ENCODE measurements at places on chromosomes 3 and 15. TPM values are rescaled to one million over a fixed set of nuclear protein-coding genes. Genes with fewer than 3 reads are reported as not detected.
A peak's percentile ranks its signal among the peaks of the same experiment; 100 is the strongest.

DNA sequence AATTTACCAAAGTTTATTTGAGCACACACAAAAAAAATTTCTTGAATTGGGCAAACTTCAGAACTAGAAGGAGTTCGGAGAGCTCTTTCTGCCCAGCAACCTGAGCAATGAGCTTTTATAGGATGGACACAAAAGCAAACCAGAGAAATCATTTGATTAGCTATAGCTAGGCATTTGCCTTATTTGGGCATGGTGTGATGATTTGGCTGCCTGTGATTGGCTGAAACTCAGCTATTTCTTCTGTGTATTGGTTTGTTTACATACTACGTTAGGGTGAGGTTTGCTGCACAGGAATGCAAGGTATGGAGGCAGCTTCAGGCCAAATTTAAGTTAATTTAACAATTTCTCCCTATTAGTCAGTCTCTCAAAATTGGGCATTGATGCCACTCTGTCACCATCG is 65.1 kb downstream of the NEK11 start:
- peak; percentile 53 for DNase-seq

DNA sequence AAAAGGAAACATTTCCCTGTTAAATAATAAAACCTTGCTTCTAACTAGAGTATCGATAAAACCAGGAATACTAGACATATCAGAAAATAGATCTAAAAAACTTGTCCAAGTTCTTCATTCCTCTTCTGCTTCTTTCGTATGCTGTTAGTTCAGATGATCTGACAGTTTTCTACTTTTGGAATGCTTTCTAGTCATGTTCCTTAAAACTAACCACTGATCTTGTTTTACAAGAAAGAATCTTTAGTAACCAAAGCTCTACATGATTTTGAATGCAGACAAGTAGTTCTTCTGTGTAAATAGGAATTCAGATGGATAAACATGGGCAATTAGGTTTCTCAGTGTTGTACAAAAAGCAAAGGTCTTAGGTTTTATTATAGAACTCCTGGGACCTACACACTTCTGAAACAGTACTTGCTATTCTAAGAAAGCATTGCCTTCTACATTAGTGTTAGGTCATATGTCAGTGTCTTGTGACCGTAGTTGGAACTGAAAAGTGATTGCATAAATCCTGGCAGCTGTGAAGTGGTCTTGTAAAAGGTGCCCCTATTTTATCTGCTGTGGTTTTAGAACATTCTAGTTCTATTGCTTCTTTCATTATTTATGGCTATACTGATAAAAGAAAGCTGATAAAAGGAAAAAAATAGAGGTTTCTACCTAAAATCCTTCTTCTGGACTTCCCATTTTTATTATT is 40.7 kb downstream of the SNRK start:
- no peak for DNase-seq

Gene ADAMTSL3
- 0.03 TPM for total RNA-seq

- DNase-seq: peak; percentile 38
These were observed 246.5 kb downstream of the EPHB1 start for GRCh38 chr3:135041601-135042000.

Gene FSD2
- not detected for total RNA-seq

- DNase-seq: peak; percentile 86
These were observed 186.9 kb downstream of the KLHL25 start for GRCh38 chr15:85607842-85608241.

DNA sequence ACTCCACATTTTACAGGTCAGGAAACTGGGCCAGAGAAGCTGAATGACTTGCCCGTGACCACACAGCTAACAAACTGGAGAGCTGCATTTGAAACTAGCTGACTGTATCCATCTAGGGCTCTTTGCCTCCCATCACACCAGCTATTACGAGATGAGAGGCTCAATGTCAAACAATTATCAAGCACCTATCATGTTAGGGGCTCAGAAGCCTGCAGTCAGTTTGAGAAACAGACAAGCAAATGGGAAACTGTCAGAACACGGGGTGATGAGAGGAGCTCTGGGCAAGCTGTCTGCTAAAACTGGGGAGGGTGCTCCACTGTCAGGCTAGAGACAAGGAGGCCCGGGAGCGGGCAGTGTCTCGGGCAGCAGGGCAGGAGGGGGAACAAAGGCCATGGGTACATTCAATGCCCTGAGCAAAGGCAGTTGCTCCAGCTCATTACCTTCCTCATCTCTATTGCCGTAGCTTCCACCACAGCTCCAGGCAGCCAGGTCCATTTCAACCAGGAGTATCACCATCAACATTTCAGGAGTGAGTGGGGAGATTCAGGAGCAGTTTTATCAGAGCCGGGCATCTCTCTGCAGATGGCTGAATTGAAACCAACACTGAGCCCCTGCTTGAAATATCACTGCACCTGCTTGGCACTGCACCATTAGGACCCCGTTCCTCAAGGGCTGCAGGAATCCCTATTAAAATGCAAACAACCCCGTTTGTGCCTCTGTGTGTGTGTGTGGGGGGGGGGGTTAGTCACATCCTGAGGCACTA is 122.6 kb downstream of the RAB11A start:
- DNase-seq: no peak

Gene SLC27A2
- total RNA-seq: not detected

GRCh38 chr3:16908016-16908807 is 23.5 kb downstream of the PLCL2 start:
- no peak for DNase-seq

- peak; percentile 38 for DNase-seq
These were observed 1.2 kb downstream of the KLF13 start for GRCh38 chr15:31327669-31328427.

GRCh38 chr3:129315998-129316247 is 37.3 kb downstream of the HMCES start:
- no peak for DNase-seq

DNA sequence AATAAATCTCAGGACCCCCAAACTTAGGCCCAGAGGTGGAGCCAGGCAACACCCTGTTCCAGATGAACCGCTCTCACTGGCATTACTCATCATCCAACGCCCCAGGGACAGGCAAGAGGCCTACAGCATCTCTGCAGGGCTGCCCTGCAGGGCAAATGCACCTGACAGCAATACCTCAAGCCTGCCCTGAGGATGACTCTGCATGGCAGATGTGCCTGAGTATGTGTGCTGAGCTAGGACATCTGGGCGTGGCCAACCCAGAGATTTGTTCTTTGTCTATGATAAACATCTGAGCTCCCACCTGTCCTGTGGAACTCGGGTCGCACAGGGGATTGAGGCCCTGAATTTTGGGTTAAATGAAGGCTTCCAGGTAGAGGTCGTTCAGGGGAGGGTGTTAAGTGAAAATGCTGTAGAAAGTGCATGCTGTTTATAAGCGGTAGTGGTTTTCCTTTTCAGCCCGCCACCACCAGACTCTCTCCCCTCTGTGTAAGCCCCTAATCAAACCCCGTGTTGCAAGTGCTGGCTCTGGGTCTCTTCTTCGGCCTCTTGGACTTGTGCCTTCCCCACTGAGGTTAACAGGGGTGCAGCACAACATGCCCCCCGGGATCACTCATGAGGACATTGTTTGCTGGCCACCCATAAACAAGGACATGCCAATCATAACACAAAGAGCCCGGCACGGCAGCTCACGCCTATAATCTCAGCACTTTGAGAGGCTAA is 92.3 kb downstream of the ATP10A start:
- DNase-seq: no peak

Gene PTX3
- total RNA-seq: 56.4 TPM

DNA sequence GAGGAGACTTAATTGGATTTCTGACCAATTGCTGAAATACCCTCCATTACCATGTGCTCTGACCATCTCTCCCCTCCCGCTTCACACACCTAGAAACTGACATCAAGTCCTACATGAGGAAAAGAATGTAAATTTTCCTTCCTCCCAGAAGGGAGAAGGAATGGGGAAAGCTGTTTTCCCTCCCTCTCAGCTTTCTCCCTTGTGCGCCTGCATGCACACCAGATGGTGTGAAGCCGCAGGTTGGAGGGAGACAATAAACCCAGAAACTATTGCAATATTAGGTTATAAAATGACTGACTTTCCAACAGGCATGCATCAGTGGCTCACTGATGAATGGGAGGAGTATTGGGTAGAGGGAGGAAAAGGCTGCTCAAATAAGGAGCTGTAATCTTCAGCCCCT is 50.9 kb downstream of the MB21D2 start:
- no peak for DNase-seq

- peak; percentile 23 for DNase-seq
These were observed 232.8 kb downstream of the CPNE4 start for GRCh38 chr3:131802029-131802428.

GRCh38 chr3:78029775-78030174 is 989.9 kb downstream of the ROBO2 start:
- DNase-seq: no peak

GRCh38 chr3:27596334-27596841 is 112.2 kb upstream of the SLC4A7 start:
- peak; percentile 16 for DNase-seq

GRCh38 chr15:62740141-62741004 is 302.2 kb upstream of the TPM1 start:
- no peak for DNase-seq

Gene SLCO2A1
- total RNA-seq: not detected

DNA sequence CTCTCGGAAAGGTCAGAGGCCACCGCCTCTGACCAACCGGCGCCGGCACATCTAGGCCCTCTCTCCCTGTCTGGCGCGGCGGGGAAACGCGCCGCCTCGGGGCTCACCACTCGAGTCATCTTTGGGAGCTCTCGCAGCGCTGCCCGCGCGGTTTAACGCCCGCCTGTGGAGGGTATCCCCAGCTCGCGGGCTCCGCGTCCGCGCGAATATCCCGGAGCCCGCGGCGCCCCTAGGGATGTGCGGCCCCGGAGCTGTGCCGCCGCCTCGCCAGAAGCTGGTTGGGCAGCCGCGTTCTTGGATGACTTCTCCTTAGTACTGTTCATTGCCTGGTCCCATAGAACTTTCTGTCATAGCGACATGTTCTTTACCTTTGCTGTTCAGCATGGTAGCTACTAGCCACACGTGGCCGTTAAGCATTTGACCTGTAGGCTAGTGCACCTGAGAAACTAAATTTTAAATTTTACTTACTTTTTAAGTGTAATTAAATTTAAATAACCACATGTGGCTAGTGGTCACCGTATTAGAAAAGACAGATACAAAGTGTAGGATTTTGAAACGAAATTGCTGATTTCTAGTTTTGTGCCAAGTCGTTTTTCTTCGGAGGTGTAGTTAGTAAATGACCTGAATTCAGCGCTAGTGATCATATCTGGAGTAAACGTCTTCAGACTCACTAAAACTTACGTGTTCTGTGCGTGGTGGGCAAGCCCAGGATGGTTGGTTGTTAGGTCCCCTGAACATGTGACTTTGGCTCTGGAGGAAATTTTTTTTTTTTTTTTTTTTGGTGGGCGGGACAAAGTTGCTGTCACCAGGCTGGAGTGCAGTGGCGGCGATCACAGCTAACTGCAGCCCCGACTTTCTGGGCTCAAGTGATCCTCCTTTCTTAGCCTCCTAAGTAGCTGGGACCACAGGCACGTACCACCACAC is 835 bp downstream of the ARIH2 start:
- peak; percentile 81 for DNase-seq

Gene AQR
- total RNA-seq: 21.6 TPM

GRCh38 chr3:21876782-21877181 is 125.8 kb upstream of the ZNF385D start:
- DNase-seq: no peak

- DNase-seq: peak; percentile 32
These were observed 167.3 kb downstream of the NECTIN3 start for GRCh38 chr3:111238885-111239284.

DNA sequence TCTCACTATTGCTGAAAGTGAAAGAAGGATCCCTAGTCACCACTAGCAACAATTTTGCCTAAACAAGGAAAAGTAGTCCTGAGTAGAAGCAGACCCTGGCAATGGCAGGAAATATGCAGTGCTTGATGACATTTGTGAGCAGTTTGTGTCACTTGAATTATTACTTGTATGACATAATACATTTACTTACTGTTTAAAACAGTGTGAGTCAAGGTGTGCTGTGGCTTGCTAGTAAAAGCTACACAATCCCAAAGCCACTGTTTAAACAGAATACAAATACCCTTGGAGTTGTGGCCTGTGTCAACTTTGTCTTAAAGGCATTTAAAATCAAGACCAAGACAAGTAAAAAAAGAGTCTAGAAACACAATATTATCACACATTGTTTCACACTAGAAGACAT is 775.4 kb downstream of the ROBO1 start:
- DNase-seq: peak; percentile 11

DNA sequence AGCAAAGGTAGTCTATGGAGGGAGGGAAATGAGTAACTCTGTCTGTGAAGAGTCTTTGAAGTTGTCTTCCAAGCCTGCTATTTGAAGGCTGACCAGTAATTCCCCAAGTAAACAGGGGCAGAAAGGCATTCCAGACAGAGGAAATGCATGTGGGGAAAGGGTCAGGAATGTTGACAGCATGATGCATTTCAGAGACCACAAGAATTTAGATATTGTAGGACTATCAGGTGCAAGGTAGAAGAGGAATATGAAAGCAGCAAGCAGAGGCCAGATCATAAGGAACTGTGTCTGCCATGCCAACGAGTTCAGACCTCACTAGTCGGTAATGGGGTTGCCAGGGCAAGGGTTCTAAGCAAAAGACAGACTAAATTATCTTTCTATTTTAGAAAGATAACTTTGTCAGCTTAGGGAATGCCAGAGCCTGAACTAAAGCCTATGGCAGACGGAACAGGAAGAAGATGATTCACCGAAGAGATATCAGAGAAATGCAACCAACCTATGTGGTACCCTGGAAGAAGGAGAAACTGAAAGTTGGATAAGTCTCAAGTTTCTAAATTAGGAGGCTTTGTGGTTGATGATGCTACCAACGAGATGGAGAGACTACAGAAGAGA is 327.0 kb upstream of the RORA start:
- DNase-seq: peak; percentile 92

Gene RAB6B
- 0.51 TPM for total RNA-seq

Gene CALML4
- 1.6 TPM for total RNA-seq

DNA sequence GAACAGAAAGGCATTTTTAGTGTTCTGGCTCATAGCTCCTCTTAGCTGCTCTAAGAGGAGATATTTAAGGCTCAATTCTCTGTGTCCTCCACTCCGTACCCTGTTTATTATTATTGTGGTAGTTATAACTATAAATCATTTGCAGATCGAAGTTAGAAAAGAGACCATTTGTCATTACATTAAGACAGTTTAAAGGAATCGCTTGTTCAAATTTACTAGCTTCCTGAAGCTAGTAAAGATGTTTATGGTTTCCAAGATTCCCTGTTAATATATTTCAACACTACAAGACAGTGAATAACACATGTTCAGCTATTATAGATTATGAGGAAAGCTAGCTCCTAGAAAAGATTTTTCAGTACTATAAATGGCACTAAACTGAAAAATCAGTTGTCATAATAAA is 12.6 kb downstream of the ATXN7 start:
- no peak for DNase-seq

GRCh38 chr3:119586733-119587172 is 7.5 kb downstream of the ADPRH start:
- DNase-seq: no peak

DNA sequence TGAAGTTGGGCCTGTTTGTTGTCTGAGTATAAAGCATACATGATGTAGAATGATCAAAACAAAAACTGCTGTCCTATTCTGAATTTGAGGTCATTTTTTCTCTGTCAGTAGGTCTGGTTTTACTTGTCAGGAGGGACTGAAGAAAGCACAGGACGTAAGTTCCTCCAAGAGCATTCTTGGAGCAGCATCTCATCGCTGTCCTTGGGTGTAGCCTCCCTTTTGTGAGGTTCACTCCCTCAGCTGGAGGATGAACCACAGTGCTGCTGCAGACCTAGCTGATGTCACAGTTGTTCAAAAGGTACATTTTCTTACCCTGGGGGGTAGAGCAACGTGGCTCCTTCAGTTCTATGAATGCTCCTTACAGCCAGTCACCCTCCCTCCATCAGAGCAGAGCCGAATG is 490.0 kb upstream of the TBL1XR1 start:
- no peak for DNase-seq

Measured in HT1080 (cell line).